MCF 10A (cell line): ENCODE measurements at places on chromosomes 3 and 15. TPM values are rescaled to one million over a fixed set of nuclear protein-coding genes. Genes with fewer than 3 reads are reported as not detected.
A peak's percentile ranks its signal among the peaks of the same experiment; 100 is the strongest.

DNA sequence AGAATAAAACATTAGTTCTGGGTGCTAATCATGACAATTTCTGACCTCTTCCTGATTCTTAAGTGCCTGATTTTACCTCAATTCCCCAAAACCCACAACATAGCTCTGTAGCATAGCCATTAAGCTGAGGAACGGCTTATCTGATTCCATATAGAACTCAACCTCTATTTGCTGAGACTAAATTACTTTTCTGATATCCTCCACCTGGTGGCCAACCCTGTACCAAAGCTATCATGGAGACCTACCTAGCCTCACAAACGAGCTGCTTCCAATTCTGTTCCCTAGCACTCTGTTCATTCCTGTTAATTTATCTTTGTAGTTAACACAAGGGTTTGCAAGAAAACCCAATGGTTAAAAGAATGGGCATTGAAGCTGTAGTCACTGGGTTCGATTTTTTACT lies 245.2 kb downstream of the PLOD2 start:
- DNase-seq = no peak
- H3K4me3 ChIP-seq = no peak overlapping the region

DNA sequence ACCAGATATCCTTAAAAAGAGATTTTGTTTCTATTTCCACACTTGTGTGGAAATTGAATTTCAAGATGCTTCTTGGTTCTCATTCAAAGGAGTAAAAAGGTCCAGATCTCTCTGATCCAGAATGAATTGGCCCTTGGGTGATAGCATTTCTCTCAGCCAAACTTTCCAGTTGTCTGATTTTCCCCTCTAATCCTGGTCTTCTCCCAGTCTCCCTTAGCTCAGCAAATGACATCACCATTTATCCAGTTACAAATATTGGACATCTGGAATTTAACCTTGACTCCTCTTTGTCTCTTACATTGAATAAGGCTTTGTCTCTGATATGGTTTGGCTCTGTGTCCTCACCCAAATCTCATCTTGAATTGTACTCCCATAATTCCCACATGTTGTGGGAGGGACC lies 10.2 kb upstream of the FGF7 start:
- no peaks in the 10 kb centered on the region for H3K27me3 ChIP-seq
- no peak overlapping the region for H3K4me3 ChIP-seq
- H3K4me1 ChIP-seq = peaks cover 19% of the 10 kb centered on the region
- no peaks in the 10 kb centered on the region for H3K36me3 ChIP-seq

Gene TICRR
- 6.6 and 8.5 TPM in 2 replicates for total RNA-seq

Gene SKOR1
- total RNA-seq = 0.07 and 0.17 TPM in 2 replicates

Gene GOLGA8T
- 0.59 and 0.61 TPM in 2 replicates for total RNA-seq

Gene SV2B
- total RNA-seq = 0.44 and 0.96 TPM in 2 replicates

Gene SRGAP3
- total RNA-seq = 13.7 and 19.8 TPM in 2 replicates

DNA sequence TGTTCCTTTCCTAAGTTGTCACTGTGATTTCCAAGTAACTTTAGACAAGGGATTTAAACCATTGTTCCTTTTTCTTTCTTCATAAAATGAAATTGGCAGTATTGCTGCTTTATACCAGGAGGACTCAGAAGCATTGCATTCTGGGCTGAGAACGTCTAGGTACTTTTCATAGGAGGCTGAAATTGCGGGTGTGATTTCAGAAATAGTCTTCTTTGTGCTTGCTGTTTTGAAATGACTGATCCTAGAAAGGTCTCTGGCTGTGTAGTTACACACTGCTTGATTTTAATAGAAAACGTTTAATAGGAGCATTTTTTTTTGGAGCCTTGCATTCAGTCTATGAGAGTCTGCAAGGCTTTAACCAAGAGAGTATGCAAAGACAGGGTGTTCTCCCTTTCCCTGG lies 56.3 kb downstream of the PPM1L start:
- H3K36me3 ChIP-seq = no peaks in the 10 kb centered on the region
- no peak overlapping the region for H3K4me3 ChIP-seq
- no peaks in the 10 kb centered on the region for H3K27me3 ChIP-seq
- no peak for DNase-seq

- H3K36me3 ChIP-seq = no peaks in the 10 kb centered on the region
- H3K4me3 ChIP-seq = no peak within 1 kb of the TSS
- peaks cover 6% of the 10 kb centered on the region for H3K4me1 ChIP-seq
Observed at GRCh38 chr3:52834871-52835501, at the start of gene MUSTN1. Gene MUSTN1 (minus strand): TSS chr3:52835019. CDS start chr3:52834948, 71 bp downstream.

DNA sequence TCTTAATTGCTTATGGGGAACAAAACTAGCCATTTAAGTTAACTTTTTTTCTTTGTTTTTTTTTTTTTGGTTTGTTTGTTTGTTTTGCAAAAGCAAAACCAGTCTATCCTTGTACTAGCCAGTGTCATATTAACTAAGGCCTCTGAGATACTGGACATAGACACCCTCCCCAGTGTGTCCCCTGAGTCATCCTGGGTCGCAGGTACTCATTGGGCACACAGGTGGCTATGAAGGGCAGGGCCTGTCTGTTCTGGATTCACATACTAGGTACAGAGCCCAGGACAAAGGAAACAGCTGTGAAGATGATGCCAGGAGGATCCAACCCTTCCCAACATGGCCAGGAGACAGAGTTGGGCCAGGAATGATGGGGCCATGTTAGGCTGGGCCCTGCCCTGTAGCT lies 318.1 kb downstream of the THSD4 start:
- no peak overlapping the region for H3K27ac ChIP-seq
- H3K27me3 ChIP-seq = no peaks in the 10 kb centered on the region
- peaks cover 7% of the 10 kb centered on the region for H3K4me1 ChIP-seq
- DNase-seq = no peak
- no peaks in the 10 kb centered on the region for H3K36me3 ChIP-seq

Gene NUP210
- 6.9 and 8.4 TPM in 2 replicates for total RNA-seq

DNA sequence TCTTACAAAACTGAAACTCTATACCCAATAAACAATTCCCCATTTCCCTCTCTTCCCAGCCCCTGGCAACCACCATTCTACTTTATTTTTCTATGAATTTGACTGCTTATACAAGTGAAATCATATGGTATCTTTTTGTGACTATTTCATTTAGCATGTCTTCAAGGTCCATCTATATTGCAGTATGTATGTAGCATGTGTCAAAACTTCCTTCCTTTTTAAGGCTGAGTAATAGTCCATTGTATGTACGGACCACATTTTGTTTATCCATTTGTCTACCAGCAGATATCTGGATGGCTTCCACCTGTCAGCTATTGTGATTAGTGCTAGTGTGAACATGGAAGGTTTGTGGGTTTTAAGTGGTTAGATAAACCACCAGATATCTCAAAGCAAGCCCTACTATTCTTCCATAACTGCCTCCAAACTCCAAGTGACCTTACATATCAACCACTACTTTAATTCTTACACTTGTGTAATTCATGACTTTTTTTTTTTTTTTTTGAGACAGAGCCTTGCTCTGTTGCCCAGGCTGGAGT lies 134.7 kb downstream of the TMCC1 start:
- peaks cover 7% of the 10 kb centered on the region for H3K4me1 ChIP-seq
- no peak for DNase-seq
- H3K27me3 ChIP-seq = no peaks in the 10 kb centered on the region
- H3K4me3 ChIP-seq = no peak overlapping the region
- H3K27ac ChIP-seq = no peak overlapping the region

Gene FBXO45
- 13.2 and 16.0 TPM in 2 replicates for total RNA-seq

DNA sequence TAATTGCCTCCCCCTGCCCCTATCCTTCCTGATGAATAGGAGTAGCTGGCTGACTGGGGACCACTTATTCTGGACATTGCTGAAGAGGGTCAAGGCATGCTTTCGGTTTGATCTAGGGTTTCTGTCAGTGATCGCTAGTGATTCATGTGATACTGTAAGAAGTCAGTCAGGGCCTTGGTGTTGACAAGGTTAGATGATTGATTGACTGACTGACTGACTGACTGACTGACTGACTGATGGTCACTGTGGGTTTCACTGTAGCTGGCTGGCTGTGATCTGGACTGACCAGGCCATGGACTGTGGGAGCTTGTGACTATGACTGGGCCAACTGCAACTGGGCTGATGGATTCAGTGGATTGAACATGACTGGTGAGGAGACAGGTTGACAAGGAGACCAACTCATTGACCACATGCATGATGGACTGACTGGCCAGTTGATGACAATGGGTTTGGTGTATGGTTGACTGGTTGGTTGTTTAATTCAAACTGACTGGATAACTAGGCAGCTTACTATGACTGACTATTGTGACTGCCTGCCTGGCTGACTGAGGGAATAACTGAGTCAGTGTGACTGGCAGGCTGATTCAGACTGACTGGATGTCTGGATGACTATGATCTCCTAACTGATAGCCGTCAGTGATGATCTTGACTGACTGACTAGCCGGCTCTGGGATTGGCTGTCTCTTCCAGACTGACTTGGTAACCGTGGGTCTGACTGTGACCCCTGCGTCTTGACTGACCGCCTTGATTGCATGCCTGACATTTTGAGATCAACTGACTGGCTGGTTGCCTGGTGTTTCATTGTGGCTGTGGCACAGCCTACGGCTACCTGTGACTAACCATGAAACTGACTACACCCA lies 509.9 kb downstream of the SHQ1 start:
- peaks cover 11% of the 10 kb centered on the region for H3K4me1 ChIP-seq
- peaks cover 6% of the 10 kb centered on the region for H3K36me3 ChIP-seq
- DNase-seq = peak; percentile 42
- no peak overlapping the region for H3K4me3 ChIP-seq
- no peaks in the 10 kb centered on the region for H3K27me3 ChIP-seq
- H3K27ac ChIP-seq = no peak overlapping the region
